ENCODE measurements at places on chromosomes 3 and 15. TPM values are rescaled to one million over a fixed set of nuclear protein-coding genes. Genes with fewer than 3 reads are reported as not detected.

The NR2F2 gene
- total RNA-seq: 4.9 TPM

The GABRR3 gene
- total RNA-seq: not detected

The CLRN1 gene
- not detected for total RNA-seq

The MAP1A gene
- total RNA-seq: 24.5 TPM

The HIGD2B gene
- total RNA-seq: under 0.01 TPM

The RHCG gene
- total RNA-seq: 4.1 TPM

The EID1 gene
- 278 TPM for total RNA-seq

The FEZF2 gene
- total RNA-seq: 12.2 TPM

The CEP19 gene
- 10.6 TPM for total RNA-seq

The VGLL3 gene
- 1.2 TPM for total RNA-seq

The CLDN16 gene
- total RNA-seq: 1.6 TPM

The GRAMD2A gene
- 1.2 TPM for total RNA-seq

The CEMIP gene
- 3.7 TPM for total RNA-seq

The PSTPIP1 gene
- total RNA-seq: 0.41 TPM

The HRG gene
- total RNA-seq: not detected

The PCSK6 gene
- 18.3 TPM for total RNA-seq

The FBXO40 gene
- not detected for total RNA-seq

The SLC6A20 gene
- 3.3 TPM for total RNA-seq

The FSD2 gene
- total RNA-seq: not detected

The IL12A gene
- total RNA-seq: 2.0 TPM

The TP63 gene
- total RNA-seq: 0.41 TPM

The CIB1 gene
- 3.7 TPM for total RNA-seq

The PPP2R3A gene
- 36.3 TPM for total RNA-seq

The CCR9 gene
- total RNA-seq: 0.41 TPM

The DUOXA2 gene
- not detected for total RNA-seq

The CCR3 gene
- total RNA-seq: not detected

The CHST13 gene
- total RNA-seq: under 0.01 TPM

The TMEM266 gene
- total RNA-seq: 4.5 TPM

The GP5 gene
- total RNA-seq: not detected
